Fibroblast of pulmonary artery (primary cell): ENCODE measurements at places on chromosomes 11 and 22.

GRCh38 chr11:117547195-117547850, 219.7 kb downstream of the CEP164 start:
- no peak for DNase-seq

DNA sequence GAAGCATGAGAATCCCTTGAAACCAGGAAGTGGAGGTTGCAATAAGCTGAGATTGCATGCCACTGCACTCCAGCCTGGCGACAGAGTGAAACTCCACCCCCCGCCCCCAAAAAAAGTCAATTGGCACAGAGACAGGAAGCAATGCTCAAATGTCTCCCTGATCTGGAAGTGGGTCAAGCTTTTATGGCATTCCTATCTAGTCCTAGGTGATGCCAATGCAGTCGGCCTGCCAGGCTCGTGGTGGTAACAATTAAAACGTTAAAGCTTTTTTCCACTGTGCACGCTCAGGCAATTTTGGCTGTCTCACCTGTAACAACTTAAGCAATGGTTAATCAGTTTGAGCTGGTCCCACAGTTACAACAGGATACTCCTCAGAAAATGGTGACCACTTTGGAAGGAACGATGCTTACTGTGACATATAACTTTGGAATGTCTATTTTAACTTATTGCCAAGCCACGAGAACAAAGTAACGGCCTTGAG, 18.9 kb upstream of the PISD start:
- peak; percentile 69 for DNase-seq

DNA sequence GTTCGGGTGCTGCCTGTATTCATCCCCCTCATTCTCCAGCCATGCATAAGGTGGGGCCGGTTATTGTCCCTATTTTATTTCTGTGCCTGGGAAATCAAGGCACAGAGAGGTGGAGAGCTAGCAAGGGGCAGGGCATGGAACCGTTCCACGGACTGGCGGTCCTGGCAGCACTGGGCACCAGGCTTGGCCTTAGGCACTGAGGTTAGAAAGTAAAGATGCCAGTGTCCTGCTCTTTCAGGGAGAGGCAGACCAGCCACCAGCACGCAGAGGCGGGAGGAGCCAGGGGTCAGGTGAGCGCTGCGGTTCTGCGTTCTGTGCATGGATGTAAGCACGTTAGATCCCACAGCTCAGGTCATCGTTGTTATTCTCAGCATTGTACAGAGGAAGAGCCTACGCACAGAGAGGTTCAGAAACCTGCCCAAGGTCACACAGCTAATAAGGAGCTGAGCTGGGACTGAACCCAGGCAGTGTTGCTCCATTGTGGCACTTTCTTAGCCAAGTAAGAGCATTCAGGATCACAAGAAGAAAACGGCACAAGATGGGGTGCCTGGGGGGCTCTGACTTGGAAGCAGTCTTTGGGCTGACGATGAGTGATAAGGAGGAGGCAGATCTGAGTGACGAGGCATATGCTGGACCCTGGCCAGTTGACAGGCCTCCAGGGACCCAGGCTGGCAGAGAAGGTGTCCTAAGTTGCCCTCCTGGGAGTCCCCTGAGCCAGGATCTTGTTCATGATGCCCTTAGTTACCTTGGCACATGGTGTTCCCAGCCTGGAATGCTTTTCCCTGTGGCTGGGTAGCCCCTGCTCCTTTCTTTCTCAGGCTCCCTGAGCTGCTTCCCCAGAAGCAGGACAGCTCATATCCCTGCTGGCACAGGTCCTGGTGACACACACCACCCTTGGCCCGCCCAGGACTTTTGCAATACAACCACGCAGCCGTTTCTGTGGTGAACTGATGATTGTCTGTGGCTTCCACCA, 41.1 kb downstream of the OSBPL5 start:
- DNase-seq: peak; percentile 96

DNA sequence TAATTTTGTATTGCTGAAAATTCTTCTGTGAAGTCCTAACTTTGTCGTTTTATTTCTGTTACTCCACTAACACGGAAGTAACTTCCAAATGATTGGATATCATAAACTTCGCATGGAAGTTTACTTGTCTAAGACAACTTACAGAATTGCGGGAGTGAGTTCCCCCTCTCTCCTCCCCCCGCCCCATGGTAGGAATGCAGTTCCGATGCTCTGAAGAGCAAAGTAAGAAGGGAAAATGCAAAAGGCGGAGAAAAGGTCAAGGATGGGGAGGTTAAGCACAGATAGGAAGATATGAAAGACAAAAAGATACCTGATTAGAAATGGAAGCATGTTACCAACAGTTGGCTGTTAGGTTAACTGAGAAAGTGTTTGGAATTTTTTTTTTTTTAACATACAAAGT, 1.3 kb downstream of the EIF3M start:
- DNase-seq: no peak

DNA sequence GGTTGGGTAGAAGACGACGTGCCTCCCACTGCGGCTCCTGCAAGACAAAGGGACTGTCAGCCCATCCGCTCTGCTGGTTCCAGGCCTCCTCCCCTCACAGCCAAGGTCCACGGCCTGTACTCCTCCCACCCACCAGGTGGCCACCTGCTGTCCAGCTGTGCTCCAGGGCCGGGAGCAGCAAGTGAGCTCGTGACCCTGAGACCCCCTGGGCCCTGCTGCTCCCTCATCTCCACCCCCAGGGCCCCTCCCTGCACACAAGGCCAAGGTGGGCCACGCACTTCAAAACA, 27.4 kb downstream of the TSPAN4 start:
- no peak for DNase-seq

GRCh38 chr22:25673713-25674112, 68.3 kb upstream of the MYO18B start:
- no peak for DNase-seq

GRCh38 chr11:23585416-23586104, 725.3 kb upstream of the CCDC179 start:
- DNase-seq: peak; percentile 6

GRCh38 chr11:96149743-96150555, 193.0 kb downstream of the MAML2 start:
- DNase-seq: peak; percentile 82

DNA sequence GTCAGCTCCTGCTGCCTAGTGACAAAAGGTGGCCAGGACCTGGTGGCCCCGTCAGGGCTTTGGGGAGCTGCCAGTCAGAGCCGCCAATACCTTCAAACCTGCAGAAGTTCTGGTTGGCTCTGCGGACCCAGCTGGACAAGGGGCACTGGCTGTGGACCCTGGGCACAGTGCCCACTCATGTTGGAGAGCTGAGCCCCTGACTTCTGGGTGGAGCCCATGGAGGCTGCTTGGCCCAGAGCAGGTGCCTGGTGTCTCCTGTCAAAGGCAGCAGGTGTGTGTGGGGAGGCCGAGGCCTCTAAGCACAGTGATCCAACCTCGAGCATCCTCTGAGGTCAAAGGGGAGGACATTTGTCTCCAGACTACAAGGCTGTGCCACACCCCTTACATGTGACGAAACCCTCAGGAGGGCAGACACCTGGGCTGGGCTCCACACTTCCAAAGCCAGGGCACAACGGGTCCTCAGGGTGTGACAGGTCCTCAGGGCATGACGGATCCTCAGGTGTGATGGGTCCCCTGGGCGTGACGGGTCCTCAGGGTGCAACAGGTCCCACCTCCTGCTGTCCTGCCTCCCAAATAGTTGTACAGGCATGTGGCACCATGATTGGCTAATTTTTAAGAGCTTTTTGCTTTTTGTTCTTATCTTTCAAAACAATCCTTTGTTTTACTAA, 37.0 kb downstream of the MUC2 start:
- DNase-seq: no peak

- no peak for DNase-seq
These were observed 38.2 kb upstream of the PAK1 start for GRCh38 chr11:77512092-77512491.

DNA sequence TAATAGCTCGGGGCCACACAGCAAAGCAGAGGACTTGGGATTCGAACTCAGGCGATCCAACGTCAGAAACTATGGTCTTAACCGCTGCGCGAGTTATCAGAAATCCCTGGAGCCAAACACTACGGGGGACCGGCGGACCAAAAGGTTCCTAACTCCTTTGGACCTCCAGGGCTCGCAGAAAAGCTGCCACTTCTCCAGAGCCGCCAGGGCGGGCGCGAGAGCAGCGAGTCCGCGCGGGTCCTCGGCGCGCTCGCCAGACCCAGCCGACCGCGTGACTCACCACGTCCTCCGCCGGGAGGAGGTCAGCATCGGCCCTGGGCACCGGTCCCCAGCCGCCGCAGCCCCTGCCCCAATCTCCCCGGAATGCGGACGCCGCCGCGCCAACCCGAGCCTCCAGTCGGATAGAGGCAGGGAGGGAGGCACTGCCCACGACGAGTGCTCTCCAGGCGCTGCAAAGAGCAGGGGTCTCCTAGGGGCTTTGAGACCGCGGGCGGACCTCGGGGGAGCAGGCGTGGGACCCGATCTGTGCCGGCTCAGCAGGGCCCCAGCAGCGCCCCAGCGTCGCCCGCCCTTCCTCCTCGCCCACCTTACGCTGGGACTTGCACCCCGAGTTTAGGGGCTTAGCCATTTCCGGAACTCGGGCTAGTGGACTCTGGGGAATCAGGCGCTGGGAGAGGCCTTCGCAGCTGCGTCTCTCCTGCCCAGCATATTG, 6.2 kb upstream of the ALX4 start:
- no peak for DNase-seq

GRCh38 chr11:134207538-134208239, 16.1 kb downstream of the NCAPD3 start:
- peak; percentile 36 for DNase-seq

DNA sequence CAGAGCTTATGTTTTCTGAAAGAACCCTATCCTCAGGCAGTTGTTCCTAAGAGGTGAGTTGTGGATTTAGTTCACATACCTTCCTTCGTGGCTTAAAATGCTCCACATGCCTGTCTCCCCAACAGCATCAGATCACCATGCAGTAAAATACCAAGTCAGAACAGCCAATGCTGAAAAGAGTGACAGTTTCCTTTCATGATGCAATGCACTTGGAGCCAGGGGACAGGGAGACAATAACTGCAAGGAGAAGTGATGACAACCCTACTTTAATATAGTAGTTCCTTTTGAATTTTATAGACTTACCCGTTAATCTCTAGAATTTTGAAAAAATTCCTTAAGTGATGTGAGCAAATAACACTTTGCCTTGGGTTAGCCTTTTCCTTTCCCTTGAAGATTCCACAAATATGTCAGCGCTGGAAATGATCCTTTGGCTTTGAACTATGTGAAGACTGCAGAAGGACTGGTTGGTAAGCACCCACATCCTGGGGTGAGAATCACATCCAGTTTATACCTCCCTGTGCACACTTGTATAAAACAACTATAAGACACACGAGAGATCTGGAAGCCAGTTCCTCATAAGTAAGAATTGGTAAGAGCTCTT, 71.2 kb downstream of the PIWIL4 start:
- no peak for DNase-seq

DNA sequence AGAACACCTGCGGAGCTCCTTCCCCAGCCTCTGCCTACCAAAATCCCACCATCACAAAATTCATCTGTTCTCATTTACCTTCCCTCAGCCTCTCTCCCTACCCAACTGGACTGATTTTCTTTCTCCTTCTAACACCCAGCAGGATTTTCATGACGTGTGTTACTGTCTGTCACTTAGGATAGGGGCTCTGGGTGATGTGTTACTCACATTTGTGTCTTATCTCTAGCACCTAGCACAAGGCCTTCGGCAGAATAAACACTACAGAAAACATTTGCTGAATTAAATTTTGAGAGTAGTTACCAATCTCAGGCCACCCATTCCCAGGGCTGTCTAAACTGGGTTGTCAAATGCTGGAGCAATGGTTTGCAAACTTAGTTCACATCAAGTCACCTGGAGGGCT, 88.0 kb downstream of the NTM start:
- no peak for DNase-seq

GRCh38 chr22:50626850-50627641, 906 bp downstream of the ARSA start:
- DNase-seq: no peak

- no peak for DNase-seq
These were observed 380.5 kb downstream of the TENM4 start for GRCh38 chr11:79060081-79060953.

GRCh38 chr11:86888164-86889000, 66.8 kb downstream of the FZD4 start:
- DNase-seq: peak; percentile 51

DNA sequence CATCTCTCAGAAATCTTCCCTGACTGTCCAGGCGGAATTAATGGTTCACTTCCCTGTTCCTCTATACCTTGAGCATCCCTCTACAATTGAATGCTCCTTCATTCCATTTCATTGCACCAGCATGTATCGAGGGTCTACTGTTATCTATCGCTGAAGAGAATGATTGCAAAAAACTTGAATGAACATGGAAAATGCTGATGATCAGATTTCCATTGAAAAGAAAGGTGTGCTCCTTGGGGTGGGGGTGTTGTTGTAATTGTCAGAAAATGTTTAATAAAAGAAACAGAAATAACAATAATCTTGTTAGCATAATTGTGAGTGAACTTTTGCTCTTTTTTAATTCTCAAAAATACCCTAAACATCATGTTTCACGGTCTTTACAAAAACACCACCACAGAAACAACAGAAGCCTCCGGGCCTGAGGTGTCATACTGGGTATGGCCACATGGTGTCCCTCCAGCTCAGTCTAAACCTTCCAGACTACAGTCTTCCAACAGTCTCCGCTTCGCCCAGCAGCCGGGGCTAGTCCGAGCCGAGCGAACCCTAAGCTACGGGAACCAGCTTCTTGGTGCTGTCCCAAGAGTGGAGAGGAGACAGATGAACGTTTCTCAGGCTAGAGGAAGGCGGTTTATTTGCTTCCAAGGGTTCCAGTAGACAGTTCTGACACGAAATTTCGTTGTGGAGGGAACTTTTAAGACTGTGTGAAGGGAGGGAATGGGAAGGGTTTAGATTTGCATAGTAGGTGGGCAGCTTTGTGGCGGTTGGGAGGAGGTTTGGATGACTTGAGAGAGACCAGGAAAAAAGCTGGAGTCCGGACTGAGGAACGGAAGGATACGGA, 75.8 kb upstream of the ZBED5 start:
- DNase-seq: peak; percentile 95

DNA sequence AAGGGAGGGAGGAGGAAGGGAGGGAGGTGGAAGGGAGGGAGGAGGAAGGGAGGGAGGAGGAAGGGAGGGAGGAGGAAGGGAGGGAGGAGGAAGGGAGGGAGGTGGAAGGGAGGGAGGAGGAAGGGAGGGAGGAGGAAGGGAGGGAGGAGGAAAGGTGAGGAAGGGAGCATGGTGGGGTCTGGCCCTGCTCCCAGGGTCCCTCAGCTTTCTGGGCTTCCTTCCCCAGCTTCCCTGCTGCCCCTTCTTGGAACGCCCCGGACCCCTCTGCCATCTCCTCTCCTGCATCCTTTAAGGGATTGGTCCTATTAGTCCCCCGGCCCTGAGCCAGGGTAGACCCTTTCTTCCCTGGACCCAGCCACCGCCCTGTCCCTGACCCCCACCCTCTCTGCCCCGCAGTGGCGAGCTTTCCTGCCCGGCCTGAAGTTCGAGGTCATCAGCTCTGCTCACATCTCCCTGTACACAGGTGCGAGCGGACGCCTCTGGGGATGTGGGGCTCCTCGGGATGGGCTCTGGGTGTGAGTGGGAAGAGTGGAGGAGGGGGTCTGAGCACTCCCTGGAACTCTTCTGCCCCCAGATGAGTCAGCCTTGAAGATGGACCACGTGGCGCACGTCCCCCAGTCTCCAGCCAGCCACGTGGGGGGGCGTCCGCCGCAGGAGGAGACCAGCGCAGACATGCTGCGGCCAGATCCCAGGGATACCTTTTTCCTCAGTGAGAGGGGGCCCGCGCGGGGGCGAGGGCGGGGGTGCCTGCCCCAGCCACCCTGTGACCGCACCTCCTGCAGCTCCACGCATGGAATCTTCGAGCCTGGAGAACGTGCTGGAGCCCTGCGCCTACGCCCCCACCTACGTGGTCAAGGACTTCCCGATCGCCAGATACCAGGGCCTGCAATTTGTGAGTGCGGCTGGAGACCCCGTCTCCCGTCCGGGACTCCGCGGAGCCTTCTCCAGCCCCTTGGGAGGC, 6.0 kb downstream of the B4GALNT4 start:
- no peak for DNase-seq
